ENCODE measurements at places on chromosomes 2 and 18.

- no peak for DNase-seq
These were observed 172.8 kb downstream of the RNF144A start for GRCh38 chr2:7089898-7090510.

DNA sequence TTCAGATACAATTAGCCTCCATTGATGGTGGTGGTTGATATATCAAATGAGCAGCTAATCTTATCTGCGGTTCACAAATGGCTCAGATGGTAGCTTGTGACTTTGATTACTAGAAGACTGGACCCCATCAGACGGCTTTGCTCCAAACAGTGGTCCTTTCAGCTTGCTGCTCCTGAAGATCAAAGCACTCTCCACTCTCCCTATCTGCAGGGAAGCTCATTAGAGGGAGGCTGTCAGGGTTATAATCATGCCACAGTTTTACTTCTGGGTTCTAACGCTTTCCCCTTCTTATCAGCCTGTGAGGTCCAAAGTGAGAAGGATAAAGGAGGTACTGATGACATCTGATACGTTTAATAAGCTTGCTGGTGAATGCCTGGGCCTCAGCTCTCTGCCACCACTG lies 247.1 kb upstream of the NT5C1B start:
- DNase-seq, result no peak

GRCh38 chr18:35949090-35949489 lies 23.4 kb upstream of the RMP24 start:
- no peak for DNase-seq

DNA sequence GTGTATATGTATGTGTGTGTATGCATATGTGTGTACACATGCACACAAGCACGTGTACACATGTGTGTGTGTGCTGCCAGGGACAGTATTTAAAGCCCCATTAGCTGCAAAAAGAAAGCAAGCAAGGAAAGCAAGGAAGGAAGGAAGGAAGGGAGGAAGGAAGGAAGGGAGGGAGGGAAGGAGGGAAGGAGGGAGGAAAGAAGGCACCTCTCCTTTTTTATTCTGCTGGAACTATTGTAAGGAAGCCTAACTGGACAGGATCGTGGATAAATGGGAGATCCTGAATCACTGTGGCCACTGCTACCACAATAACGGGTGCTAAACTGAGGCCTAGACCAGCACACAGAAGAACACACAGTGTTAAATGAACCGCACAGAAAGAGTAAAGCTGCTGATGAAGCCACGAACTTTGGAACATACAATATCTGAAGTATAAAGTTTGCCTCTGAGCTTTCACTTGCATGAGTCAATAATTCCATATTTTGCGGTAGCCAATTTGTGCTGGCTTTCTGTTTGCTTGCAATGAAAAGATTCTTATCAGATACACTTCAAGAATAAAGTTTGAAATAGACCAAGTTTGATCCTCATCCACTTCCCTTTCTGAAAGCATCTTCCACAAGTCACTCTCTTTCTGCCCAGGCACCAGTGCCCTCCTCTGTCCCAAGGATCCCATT lies 15.5 kb downstream of the CACNB4 start:
- DNase-seq, result no peak

DNA sequence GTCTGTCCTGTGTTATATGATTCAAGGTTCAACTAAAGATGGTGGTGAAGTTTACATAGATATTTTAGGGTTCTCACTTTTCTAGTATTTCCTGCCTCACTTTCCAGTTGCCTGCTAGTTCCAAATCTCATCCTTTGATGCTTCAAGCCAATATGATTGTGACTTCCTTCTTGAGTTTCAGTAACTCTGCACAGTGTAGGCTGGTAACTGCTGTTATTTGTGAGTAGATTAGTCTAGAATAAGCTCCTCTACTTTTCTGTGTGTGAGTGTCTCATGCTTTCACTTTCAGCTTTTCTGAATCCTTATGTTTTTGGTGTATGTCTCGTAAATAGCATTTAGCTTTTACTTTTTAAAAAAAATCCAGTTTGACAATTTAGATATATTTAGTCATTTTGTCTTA lies 42.6 kb downstream of the GALNT1 start:
- DNase-seq, result no peak

- DNase-seq, result no peak
These were observed 328.2 kb upstream of the LYPD1 start for GRCh38 chr2:132998221-132998620.

DNA sequence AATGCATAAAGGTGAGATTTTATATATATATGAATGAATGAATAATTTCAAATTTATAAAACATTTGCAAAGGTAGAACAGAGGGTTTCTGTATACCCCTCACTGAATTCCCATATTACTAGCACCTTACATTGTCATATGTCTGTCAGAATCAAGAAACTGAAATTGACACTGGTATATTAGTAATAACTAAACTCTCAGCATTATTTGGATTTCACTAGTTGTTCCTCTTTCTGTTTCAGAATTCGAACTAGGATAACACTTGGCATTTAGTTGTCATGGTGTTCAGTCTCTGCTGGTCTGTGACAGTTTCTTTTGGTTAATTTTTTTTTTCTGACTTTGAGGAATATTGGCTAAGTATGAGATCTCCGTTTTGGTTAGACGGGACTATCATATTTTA lies 275.9 kb downstream of the DCC start:
- no peak for DNase-seq

- DNase-seq, result peak; percentile 79
These were observed 181.7 kb downstream of the ANAPC1 start for GRCh38 chr2:111702119-111702803.

Data from Karpas-422 (cell line).